ENCODE measurements at places on chromosomes 1 and 21.
A peak's percentile ranks its signal among the peaks of the same experiment; 100 is the strongest.

GRCh38 chr1:158996998-158997397, 12.7 kb upstream of the IFI16 start:
- DNase-seq = no peak

GRCh38 chr1:164771619-164772361, 212.8 kb downstream of the PBX1 start:
- DNase-seq = peak; percentile 12

- DNase-seq = no peak
Measured at GRCh38 chr1:6757719-6758435, 27.4 kb upstream of the CAMTA1 start.

GRCh38 chr1:10745383-10745782, 51.1 kb downstream of the CASZ1 start:
- no peak for DNase-seq

Measured in HT-29 (cell line).